ENCODE measurements at places on chromosomes 13 and 19.

GRCh38 chr19:32206065-32206464 lies 139.3 kb upstream of the ZNF507 start:
- DNase-seq = no peak

GRCh38 chr13:97855570-97856303 lies 97.7 kb upstream of the IPO5 start:
- peak; percentile 66 for DNase-seq

- no peak for DNase-seq
Measured at GRCh38 chr19:2199215-2199614, 35.5 kb downstream of the DOT1L start.

GRCh38 chr13:51825165-51825592 lies 19.8 kb downstream of the TMEM272 start:
- DNase-seq = no peak

DNA sequence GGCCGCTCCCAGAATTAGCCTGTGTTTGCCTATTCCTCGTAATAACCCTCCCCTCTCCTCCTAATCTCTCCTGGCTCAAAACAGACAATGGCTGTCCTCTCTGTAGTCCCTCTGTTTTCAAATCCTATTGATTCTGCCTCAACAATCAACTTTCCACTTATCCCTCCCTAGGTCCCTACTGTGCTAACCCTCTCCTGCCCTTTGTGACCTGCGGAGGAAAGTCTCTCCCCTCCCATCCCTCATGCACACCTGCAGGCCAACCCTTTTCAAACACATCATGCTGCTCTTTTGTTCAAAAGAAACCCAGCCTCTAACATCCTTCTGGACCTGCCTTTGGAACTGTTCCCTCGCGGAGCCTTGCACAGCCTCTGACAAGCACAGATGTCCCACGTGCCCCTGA lies 37.3 kb downstream of the CILP2 start:
- DNase-seq = no peak

DNA sequence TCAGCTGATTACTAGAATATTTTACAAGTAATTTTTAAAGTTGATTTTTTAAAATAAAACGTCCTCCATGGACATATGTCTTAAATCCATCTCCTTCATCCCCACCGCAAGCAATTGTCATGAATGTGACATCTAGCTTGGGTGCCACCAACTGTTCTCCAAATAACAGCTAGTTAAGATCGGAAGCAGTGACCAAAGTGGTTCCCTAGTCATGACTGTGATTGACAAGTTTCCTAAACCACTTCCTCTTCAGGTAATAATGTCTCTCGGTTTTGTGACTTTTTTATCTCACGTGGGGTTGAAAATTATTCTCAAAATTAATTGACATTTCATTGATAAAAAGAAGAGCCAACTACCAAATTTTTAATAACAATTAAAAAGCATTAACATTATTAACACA lies 135.3 kb upstream of the MIR17HG start:
- DNase-seq = no peak

DNA sequence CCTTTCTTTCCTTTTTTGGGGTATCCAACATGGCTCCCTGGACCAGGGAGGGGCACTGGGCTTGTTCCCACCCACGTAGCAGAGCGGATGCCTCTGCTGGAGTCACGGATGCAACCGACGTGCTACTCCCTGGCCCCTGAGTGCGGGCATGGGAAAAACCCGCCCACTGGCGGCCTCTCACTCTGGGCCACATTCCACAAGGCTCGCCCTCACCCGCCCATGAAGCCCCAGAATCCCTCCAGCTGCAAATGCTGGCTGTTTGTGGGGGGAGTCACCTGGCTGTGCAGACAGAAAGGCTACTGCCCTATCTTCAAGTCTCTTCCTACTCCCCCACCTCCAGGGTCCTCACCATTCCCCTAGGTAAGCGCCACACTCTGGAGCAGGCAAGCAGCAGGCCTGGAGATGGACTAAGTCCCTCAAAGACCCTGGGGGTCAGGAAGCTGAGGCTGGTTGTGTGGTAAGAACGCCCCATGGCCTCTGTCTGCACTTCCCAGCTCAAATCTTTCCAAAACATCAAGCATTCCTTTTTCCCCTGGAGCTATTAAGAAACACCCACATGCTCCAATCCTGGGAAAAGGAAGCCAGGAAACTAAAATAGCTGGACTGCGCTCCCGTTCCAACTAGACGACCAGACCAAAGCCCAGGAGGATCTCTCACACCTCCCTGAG lies 17.9 kb upstream of the EPHX3 start:
- DNase-seq = no peak

- DNase-seq = no peak
Measured at GRCh38 chr13:39586151-39586550, 16.8 kb downstream of the LHFPL6 start.

- DNase-seq = peak; percentile 77
Measured at GRCh38 chr19:46697204-46697960, 19.5 kb downstream of the PRKD2 start.

DNA sequence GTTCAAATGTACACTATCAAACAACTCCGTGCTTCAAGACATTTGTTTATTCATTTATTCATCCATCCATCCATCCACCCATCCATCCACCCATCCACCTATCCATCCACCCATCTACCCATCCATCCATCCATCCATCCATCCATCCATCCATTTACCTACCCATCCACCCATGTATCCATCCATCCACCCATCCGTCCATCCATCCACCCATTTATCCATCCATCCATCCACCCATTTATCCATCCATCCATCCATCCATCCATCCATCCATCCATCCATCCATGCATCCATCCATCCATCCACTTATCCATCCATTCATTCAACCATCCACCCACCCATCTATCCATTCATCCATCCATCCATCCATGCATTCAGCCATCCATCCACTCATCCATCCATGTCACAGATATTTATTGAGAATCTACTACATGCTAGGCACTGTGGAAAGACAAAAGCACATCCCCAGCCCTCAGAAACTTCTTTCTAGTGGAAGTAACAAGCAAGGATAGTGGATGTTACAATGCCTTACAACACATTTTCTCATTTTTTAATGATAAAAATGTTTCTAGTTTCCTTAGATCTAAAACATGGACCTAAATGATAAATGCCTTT lies 237.6 kb downstream of the ZNF536 start:
- no peak for DNase-seq

DNA sequence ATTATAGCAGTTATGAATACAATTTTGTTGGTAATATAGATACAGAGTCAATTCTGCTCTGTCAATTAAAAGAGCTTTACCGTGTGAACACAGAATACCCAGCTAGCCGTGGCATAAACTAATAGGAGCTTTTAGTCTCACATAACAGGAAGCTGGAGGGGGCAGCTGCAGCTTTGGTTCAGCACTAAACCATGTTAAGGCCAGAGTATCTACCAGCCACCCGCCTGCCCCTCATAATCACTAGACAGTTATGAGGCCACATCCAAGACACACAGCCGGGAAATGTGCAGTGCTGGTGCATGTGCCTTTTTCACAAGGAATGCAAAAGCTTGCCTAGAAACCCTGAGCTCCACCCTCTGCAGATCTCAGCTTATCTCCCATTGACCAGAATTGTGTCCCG lies 62.3 kb downstream of the SGCG start:
- DNase-seq = no peak

- no peak for DNase-seq
Measured at GRCh38 chr13:33520468-33520839, 234.9 kb upstream of the STARD13 start.

- DNase-seq = no peak
Measured at GRCh38 chr19:58409010-58409790, 751 bp downstream of the ZNF584 start.

DNA sequence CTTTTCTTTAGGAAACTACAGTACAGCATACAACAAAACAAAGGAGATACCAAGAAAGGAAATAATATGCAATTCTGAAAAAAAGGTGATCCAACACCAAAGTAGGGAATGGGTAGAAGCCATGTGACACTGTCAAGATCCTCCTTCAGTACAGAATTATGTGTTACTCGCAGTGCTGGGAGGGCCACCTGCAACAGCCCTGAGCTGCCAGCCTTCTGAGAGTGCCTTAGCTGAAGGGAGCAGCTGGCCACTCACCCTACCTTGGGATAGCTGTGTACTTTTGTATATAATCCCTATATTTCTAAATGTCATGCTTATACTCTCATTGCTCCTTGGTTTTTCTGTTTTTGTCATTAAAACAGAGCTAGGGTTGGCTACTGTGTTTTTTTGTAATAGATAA lies 1518.2 kb upstream of the PCDH20 start:
- no peak for DNase-seq

DNA sequence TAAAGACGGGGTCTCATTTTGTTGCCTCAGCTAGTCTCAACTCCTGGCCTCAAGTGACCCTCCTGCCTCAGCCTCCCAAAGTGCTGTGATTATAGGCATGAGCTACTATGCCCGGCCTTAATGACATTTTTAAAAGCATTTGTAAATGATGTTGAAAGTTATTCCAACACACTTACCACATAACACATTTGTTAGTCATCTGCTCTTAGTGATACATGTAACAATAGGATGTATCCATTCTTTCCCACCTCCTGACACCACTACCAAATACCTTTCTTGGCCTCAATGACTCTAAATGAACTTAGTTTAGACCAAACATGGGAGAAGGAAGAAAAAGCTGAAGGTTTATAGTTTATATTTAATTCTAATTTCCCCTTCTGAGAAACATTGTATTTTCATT lies 59.8 kb upstream of the MEDAG start:
- no peak for DNase-seq

- no peak for DNase-seq
Measured at GRCh38 chr13:79780240-79780639, 299.3 kb downstream of the NDFIP2 start.

DNA sequence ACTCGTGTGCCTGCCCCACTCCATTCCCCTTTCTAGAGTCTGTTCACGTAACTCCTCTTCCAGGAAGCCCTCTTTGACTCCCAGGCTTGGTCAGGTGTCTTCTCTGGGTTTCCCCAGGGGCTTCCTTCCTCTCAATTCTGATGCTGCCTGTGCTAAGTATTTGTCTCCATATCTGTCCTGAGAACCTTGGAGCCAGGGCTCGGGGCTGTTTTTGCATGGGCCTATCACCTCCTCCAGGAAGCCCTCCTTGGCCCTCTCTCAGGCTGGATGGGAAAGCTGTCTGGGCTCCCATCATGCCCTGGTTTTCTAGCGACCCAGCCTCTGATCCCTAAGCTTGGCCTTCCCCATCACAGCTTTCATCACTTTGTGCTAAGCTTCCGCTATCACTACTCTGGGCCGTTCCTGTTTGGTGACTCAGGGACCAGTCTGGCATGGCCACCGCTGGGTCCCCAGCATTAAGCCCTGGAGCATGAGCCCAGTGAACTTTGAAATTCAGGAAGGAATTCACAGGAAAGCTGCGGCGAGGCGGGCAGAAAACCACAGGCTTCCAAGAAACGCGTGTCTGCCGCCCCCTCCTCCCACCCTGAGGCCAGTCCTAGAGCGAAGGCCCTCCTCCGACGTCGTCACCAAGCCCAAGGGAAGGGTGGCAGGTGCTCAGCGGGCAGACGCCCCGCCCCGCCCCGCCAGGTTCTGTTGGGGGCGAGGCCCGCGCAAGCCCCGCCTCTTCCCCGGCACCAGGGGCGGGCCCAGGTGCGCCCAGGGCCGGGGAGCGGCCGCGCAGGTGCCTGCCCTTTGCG lies 486 bp upstream of the SPINT2 start:
- DNase-seq = peak; percentile 100

DNA sequence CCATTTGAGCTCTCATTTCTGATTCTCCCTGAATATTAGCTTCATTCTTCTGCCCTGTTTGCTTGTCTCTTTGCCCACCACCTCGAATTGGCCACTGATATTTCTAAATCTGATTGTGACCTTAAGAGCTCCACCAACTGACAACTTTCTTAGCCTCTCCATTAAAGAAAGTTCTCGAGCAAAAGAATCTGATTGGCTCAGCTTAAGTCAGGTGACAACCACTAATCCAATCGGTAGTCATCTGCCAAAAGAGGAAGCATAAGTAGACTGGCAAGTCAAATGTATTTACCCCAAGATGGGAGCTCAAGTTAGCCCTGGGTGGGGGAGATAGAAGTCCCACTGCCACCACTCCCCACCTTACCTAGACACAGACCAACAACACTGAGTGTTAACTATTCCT lies 41.5 kb downstream of the NOTCH3 start:
- DNase-seq = no peak

- DNase-seq = no peak
Measured at GRCh38 chr13:91383836-91384235, 14.6 kb upstream of the GPC5 start.

DNA sequence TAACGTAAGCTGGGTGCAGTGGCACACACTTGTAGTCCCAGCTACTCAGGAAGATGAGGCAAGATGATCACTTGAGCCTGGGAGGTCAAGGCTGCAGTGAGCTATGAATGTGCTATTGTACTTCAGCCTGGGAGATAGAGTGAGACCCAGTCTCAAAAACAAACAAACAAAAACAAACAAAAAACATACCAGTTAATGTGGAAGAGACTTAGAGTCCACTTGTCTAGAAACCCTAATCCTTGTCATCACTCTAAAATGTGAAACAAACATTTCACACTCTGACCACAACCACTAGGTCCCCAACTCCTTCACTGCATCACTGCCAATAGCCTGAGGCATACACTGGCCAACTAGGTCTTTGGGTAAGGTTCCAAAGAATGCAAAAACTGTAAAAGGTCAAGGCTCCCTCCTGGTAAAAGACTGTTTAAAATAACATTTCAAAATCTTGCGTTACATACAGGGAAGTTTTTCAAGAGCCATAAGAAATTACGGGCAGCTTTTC lies 28.6 kb upstream of the CYP2B6 start:
- no peak for DNase-seq

DNA sequence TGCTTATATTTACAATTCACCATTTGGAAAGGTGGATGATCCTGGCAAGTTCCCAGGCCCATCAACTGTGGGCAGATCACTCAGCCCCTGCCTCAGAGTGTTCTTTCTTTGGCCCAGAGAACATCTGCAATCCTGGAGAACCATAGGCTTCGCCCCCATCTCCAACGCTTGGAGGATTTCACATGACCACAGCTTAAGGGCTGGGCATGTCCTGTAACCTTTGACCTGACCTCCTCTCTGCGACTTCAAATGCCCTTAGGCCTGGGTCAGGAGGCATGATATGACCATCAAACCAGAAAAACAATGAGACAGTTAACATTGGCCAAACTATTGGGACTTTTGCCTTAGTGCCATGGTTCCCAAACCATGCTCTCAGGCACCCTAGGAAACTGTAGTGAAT lies 7.2 kb upstream of the MBNL2 start:
- no peak for DNase-seq

DNA sequence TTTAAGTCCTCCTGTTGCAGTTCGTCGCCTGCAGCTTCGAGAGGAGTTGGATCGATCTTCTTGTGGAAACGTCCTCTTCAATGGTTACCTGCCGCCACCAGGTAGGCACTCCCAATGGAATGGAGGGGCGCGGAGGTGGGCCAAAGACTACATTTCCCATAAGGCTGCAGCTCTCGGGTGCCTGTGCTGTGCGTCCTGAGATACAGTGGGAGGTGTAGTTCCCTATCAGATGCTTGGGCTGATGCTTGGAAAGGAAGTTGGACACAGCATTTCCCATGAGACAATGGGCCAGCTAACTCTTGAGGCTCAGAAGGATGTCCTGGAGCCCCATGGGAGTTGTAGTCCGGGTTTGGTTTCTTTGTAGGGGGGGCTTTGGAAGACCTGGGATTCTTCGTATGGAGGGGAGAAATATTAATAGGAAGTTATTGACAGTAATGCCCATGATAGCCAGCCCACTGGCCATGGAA lies 1.8 kb downstream of the SHKBP1 start:
- DNase-seq = peak; percentile 72

All from Caco-2 (cell line).